ENCODE measurements at places on chromosomes 7 and 10.

- H3K27me3 ChIP-seq = peaks cover 2% of the 10 kb centered on the region
- no peak overlapping the region for H3K27ac ChIP-seq
- no peak for DNase-seq
- H3K36me3 ChIP-seq = no peaks in the 10 kb centered on the region
These were observed 627 bp upstream of the FLNC start for GRCh38 chr7:128829391-128830166.

DNA sequence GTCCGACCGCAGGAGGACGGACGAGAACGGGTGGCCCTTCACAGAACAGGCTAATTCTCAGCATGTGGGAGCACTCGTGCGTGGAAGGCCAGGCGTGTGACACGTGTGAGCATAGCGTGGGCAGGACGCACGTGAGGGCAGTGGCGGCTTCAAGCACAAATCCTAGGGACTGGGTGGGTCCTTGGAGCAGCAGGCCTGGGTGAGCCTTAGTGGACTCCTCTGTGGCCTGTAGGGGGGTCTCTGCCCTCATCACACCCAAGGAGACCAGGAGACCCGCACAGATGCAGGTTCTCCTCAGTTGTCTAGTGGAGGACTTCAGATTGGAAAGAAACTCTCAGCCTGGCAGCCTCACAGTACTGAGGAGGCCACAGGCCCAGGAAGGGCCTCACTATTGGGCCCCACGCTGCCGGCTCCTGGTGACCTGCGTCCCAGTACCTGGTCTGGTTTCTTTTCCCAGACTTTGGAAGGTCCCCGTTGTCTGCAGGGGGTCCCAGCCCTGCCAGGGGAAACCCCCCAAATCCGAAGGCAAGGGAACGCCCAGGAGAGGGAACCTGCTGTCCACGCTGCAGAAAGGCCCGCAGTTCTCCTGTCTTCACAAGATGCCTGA lies 49.1 kb upstream of the FAM20C start:
- peaks cover 6% of the 10 kb centered on the region for H3K4me1 ChIP-seq
- H3K4me3 ChIP-seq = no peak overlapping the region
- H3K27me3 ChIP-seq = no peaks in the 10 kb centered on the region
- no peaks in the 10 kb centered on the region for H3K36me3 ChIP-seq
- DNase-seq = no peak

DNA sequence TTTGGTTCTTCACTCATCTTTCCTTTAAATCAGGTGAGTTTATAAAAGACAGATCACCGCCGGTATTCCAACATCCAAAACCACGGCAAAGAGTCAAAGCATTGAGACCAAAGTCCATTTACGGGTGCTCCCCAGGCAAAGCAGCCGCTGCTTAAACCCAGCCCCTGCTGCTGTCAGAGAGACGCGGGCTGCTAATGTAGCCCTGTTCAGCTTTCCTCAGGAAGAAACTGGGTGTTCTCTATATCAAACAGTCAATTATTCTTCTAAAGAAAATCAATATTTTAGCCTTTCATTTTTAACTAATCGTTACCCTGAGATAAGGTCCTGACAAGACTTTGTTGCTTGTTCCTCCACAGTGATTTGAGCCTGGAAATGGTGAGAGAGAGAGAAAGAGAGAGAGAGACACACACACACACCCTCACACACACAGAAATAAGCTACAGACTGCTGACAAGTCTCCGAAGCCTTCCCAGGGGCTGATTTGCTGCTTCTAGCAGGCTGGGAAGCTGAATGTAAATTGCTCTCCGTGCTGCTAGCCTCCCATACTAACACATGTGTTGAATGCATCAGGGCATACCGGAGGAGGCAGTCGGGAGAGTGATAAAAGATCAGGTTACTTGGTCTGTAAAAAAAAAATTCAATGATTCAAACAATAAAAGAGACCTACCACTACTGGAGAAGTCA lies 183.0 kb upstream of the ANK3 start:
- no peaks in the 10 kb centered on the region for H3K36me3 ChIP-seq
- no peak for DNase-seq
- no peak overlapping the region for H3K27ac ChIP-seq
- H3K4me3 ChIP-seq = peak overlapping the region; percentile 11
- peaks cover 7% of the 10 kb centered on the region for H3K4me1 ChIP-seq

GRCh38 chr7:1829111-1829510 lies 159.0 kb downstream of the ELFN1 start:
- H3K27ac ChIP-seq = no peak overlapping the region
- H3K36me3 ChIP-seq = no peaks in the 10 kb centered on the region
- no peaks in the 10 kb centered on the region for H3K27me3 ChIP-seq
- DNase-seq = peak; percentile 14
- H3K4me3 ChIP-seq = no peak overlapping the region

DNA sequence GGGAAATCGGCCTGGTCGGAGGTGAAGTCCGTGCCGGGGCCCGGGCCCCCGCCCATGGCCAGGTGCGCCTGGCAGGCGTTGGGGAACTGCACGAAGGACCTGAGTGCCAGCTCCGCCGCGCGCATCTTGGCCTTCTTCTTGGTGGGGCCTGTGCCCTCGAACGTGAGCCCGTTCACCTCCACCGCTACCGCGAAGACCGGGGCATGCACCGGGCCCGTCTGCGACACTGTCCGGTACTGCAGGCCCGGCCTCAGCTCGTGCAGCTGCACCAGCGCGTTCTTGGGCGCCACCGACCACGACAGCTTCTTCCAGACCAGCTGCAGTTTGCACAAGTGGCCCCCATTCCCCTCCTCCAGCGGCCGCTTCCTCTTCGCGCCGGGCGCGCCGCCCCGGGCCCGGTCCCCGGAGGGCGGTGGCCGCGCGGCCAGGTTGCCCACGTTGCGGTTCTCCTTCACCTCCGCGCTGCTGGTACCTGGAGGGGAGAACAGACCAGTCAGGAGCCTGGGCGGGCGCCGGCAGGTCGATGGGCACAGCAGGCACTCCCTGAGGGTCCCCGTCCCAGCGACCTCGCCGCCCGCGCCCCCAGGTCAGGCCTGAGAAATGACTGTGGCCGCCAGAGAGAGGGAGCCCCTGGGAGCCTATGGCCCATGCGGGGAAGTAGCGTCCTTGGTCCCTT lies 307.4 kb downstream of the WDR37 start:
- no peaks in the 10 kb centered on the region for H3K4me1 ChIP-seq
- H3K27ac ChIP-seq = no peak overlapping the region
- no peaks in the 10 kb centered on the region for H3K36me3 ChIP-seq
- peak; percentile 82 for DNase-seq
- no peaks in the 10 kb centered on the region for H3K27me3 ChIP-seq

DNA sequence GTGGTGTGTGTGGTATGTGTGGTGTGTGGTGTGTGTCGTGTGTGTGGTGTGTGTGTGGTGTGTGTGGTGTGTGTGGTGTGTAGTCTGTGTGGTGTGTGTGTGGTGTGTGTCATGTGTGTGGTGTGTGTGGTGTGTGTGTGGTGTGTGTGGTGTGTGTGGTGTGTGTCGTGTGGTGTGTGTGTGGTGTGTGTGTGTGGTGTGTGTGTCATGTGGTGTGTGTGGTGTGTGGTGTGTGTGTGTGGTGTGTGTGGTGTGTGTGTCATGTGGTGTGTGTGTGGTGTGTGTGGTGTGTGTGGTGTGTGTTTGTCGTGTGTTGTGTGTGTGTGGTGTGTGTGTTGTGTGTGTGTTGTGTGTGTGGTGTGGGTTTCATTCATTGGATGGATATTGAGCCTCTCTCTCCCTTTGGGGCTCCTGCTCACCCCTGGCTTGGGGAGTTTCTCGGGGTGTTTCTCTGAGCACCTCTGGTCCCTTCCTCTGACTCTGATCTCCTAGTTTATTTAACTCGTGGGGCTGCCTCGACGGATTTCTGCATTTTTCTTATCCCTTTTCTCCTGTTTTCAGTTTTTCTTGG lies 145.8 kb downstream of the DNAJB6 start:
- no peak overlapping the region for H3K4me3 ChIP-seq
- no peak for DNase-seq
- H3K36me3 ChIP-seq = no peaks in the 10 kb centered on the region
- no peaks in the 10 kb centered on the region for H3K4me1 ChIP-seq
- no peak overlapping the region for H3K27ac ChIP-seq
- H3K27me3 ChIP-seq = no peaks in the 10 kb centered on the region

DNA sequence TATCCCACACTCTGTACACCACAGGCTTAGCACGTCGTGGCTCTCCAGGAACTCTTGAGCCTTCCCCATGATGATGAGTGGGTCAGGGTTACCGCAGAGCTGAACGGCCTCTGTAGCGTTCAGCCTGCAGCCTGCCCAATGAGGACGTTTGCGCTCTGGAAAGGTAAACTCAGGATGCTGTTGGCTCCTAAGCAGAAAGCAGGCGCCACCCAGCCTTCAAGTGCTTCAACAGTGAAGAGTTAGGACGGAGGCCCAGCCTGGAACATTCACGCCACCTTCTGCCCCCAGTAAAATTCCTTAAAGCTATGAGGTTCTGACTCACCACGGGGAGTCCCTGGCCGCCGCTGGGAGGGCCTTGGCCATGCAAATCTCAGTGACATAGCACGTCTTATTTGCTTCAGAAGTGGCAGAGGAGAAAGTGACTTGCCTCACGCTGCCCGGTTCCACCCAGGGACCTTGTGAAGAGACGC lies 161.5 kb upstream of the SH2B2 start:
- H3K27ac ChIP-seq = peak overlapping the region; percentile 56
- H3K36me3 ChIP-seq = peaks cover 6% of the 10 kb centered on the region
- no peaks in the 10 kb centered on the region for H3K27me3 ChIP-seq
- H3K4me1 ChIP-seq = peaks cover 23% of the 10 kb centered on the region

DNA sequence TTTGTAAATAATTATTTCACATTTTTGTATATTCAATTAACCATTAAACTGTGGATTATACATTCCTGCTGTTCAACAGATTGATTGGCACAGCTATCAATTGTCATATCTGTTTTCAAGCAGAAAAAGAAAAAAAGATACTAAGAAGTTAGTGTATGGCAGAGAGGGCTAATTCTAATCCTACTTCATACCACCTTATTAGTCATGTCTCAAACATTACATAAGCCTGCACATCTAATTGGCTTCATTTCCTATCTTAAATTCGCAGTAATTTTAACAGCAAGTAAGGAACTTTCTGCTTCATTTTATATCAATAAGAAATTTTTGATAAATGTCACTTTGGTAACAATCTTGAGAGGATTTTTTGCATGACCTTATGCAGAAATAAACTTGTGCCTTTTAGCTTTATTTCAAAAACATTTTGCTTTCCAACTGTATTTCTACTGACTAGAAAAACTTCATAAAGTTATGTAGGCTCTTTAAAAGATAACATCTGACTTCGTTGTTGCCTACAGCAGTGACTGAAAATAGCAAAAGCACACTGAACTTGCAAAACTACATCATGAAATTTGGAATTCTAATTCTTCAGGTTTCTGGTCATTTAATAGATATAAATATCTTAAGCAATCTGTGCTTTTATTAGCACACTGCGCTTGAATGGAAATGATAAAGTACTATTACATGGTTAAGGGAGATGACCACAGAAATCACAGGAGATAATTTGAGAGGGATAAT lies 111.5 kb downstream of the SEMA3C start:
- H3K27ac ChIP-seq = no peak overlapping the region
- DNase-seq = no peak
- no peaks in the 10 kb centered on the region for H3K4me1 ChIP-seq
- H3K4me3 ChIP-seq = no peak overlapping the region
